Activated naive CD8-positive, alpha-beta T cell treated with anti-CD3 and anti-CD28 coated beads for 36 hours (primary cell): ENCODE measurements at places on chromosomes 6 and 20. TPM values are rescaled to one million over a fixed set of nuclear protein-coding genes. Genes with fewer than 3 reads are reported as not detected.

WFDC10B gene
- not detected for total RNA-seq

DNA sequence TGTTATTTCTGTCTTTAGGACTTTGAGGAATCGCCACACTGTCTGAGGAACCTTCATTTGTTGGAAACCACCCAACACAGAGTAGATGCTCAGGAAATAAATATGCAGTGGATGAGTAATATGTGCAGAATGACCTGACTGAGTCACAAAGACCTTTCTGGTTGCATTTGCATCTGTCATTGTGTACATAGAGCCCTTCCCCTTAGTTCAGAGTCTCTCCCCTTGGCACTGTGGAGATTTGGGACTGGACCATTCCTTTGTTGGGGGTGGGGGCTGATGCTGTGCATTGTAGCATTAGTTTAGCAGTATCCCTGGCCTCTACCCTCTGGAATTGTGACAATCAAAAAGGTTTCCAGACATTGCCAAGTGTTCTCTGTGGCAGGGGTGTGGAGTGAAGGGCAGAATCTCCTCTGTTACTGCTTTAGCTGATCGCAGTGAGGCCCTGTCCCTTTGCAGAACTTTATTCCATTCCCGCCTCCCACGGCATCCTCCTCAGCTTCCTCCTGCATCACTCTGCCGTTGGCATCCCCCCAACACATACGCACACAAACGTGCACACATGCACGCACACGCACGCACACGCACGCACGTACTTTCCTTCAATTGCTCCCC, 64.5 kb downstream of the EYA2 start:
- no peak for DNase-seq

- DNase-seq: no peak
These were observed 3.9 kb upstream of the PRDM13 start for GRCh38 chr6:99602520-99603420.

DNA sequence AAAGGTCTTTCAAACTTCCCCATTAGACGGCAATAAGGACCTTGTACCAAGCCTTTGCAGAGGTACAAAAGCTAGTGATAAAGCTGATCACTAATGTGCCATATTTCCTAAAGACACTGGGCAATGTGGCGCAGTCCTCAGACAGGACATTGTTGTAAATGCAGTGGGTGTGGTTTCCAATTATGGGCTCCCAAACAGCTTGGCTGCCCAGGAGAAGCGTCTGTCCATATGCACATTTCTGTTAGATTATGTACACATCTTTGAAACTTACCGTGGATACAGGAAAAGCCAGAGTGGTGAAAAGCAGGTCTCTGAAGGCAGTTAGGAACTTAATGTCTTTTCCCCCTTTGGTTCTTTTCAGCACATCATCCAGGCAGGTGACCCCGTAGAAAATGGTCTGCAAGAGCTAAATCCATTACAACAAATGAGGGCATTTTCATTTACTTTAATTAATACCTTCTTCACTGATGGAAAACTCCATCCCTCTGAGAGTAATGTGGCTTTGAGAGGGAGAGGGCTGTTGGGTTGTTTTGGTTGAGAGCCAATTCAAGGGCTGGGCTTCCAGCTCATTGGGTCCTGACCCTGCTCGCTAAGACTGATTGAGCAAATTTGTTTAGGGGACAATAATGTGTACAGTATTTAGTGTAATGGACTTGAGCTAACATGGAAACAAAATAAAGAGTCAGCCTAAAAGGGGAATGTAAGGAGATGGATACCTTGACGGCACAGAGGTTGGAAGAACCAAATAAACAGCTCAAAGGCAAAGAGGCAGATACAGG, 10.4 kb downstream of the ADTRP start:
- no peak for DNase-seq

- DNase-seq: peak; percentile 30
These were observed 4.4 kb downstream of the AMD1 start for GRCh38 chr6:110878751-110879522.

DNA sequence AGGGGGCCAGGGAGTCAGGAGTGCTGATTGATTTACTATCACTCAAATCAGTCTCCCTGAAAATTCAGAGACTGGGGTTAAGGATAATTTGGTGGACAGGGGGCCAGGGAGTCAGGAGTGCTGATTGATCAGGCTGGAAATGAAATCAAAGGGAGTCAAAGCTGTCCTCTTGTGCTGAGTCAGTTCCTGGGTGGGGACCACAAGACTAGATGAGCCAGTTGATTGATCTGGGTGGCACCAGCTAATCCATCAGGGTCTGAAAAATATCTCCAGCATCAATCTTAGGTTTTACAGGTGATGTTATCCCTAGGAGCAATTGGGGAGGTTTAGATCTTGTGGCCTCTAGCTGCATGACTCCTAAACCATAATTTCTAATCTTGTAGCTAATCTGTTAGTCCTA, 6.1 kb upstream of the AFG1L start:
- no peak for DNase-seq

GRCh38 chr6:130516604-130517003, 150.8 kb downstream of the TMEM200A start:
- DNase-seq: no peak

GRCh38 chr6:79604583-79605037, 26.5 kb upstream of the SH3BGRL2 start:
- no peak for DNase-seq

- no peak for DNase-seq
These were observed 75.1 kb upstream of the SCGN start for GRCh38 chr6:25576919-25577318.

DNA sequence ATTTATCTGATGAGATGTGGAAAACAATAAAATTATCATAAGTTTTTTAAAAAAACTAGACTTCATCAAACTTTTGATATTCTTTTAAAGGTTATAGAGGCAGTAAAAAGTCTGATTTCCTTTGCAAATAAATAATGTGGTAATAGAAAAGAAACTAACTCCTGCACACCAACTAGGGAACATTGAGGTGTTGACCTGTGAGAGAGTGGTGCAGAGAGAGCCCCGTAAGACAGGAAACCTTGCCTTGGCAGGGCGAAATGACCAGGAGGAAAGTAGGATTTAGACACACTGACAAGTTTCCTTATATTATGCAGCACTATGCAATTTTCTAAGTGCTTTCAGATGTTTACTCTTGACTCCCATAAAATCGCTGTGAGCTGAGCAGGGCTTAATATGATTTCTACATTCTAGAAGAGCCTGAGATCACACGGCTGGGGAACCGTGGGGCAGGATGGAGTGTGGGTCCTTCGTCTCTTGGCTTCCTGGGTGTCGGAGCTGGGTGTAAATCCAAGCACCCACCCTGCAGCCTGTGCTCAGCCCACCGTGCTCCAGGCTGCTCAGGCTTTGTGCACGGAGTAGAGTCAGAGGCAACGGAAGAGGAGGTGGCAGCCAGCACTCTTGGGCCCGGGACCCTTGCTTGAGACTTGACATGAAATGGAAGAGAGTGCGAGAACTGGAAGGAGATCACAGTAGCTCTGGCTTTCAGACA, 61.3 kb upstream of the FOXQ1 start:
- no peak for DNase-seq

- peak; percentile 21 for DNase-seq
These were observed at the start of gene RIMS4 for GRCh38 chr20:44810391-44811149. RIMS4 (minus strand) TSS chr20:44810546; CDS start chr20:44810271, 275 bp downstream.

PLCB1 gene
- total RNA-seq: 2.8 TPM

DNA sequence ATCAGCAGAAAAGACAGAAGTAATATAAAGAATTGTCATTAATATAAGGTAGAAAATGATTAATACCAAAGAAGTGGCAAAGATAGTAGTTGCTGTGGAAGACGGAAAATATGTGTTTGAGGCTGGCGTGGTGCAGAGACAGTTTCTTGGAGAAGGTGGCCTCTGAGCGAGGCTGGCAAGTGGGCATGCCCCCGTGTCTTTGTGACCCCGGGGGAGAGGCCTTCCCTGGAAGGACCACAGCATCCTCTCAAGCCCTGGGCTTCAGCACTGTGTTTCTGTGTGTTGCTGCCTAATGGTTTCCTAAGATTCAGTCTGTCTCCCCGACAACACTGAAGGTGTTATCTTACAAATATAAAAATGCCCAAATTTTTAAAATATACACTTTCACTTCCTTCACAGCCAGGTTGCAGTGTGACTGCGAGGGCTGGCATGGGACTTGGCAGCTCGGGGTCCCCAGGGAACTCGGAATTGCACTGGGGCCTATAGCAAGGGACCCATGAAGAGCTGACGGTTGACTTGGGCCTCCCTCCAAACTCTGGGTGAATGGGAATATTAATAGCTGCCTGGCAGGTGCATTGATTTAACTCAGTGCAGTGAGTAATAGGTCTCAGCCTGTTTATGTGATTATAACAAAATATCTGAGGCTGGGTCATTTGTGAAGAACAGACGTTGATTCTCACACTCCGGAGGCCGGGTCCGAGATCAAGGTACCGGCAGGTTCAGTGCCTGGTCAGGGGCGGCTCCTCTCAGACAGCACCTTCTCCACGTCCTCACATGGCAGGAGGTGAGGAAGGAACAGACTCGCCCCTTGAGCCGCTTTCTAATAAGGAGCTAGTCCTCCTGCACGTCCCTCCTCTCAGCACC, 47.4 kb upstream of the AFDN start:
- DNase-seq: no peak

KCNK15 gene
- total RNA-seq: 0.48 TPM

GRCh38 chr6:12749531-12750379, 33.2 kb downstream of the PHACTR1 start:
- no peak for DNase-seq

RCAN2 gene
- not detected for total RNA-seq

- DNase-seq: no peak
These were observed 38.0 kb downstream of the CDKAL1 start for GRCh38 chr6:20572288-20572687.

GRCh38 chr6:144155529-144155928, 5.2 kb downstream of the STX11 start:
- DNase-seq: no peak

DNA sequence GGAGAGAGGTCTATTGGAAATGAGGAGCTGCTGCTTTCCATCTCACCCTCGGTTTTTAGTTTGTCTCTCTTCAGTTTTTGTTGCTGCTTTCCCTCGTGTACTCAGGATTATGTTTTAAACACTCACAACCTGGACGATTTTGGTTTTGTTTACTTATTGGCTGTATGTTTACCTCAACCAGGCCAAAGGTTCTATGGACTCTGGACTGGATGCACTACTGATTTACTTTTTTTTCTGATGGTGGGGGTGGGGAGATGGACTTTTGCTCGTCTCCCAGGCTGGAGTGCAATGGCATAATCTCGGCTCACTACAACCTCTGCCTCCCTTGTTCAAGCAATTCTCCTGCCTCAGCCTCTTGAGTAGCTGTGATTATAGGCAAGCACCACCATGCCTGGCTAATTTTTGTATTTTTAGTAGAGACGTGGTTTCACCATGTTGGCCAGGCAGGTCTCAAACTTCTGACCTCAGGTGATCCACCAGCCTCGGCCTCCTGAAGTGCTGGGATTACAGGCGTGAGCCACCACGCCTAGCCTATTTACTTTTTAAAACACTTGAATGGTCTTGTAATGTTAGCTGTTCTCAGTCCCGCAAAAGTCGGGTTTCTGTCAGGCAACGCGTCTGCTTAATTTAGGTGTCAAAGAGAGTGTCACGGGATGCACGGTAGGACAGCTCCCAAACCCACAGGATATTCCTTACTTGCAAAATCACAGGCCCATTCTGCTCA, 148.2 kb upstream of the RIPOR2 start:
- DNase-seq: no peak

TBX18 gene
- total RNA-seq: not detected

DNA sequence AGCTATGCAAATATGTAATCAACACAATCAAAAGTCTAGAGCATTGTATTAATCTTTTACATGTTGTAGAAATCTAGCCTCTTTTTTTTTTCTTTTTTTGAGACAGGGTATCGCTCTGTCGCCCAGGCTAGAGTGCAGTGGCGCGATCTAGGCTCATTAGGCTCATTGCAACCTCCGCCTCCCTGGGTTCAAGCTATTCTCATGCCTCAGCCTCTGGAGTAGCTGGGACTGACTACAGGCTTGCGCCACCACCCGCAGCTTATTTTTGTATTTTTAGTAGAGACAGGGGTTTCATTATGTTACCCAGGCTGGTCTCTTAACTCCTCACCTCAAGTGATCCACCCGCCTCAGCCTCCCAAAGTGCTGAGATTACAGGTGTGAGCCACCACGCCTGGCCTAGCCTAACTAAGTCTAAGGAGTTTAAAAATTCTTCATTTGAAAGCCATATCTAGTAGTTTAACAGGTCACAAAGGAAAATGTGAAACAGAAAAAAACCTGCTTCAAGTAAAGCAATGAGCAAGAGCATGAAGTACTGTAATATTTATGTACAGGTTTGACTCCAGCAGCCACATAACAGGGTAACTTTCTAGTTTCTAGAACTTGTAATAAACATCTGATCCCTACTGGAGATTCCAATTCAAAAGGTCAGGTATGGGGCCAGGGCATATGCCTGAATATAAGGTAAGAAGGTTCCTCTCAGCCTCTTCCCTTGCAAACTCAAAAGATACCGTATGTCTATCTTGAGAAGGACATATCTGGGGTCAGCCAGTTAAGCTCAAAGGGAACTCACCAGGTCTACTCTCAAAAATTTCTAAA, 4.4 kb downstream of the CPNE1 start:
- DNase-seq: peak; percentile 51

GRCh38 chr6:5086294-5086890, 1.3 kb downstream of the PPP1R3G start:
- DNase-seq: peak; percentile 6

GRCh38 chr6:71298459-71298858, 9.8 kb downstream of the OGFRL1 start:
- no peak for DNase-seq

DNA sequence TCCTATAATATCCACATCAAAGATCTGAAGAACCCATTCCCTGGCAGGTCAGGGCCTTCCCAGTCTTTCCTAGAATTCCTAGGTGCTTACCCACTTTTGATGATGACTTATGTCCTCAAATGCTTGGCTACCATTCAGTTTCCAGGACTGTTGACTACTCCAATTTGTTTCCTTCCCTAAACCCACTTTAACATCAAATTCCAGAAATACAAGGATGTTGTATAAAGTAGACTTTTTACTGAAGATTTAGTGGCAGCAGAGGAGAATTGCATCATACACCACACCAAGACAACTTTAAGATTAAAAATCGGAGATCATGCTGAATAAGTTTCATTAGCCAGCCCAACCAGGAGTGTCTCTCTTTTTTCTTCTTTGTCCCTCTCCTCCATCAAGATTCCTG, 203.3 kb upstream of the LAMP5 start:
- no peak for DNase-seq

GRCh38 chr6:133542056-133542821, 301.1 kb downstream of the EYA4 start:
- no peak for DNase-seq

RAET1L gene
- total RNA-seq: not detected

- DNase-seq: no peak
These were observed 29.6 kb downstream of the SPATA2 start for GRCh38 chr20:49885558-49886332.
